ENCODE measurements at places on chromosomes 1 and 21.
A peak's percentile ranks its signal among the peaks of the same experiment; 100 is the strongest.

DNA sequence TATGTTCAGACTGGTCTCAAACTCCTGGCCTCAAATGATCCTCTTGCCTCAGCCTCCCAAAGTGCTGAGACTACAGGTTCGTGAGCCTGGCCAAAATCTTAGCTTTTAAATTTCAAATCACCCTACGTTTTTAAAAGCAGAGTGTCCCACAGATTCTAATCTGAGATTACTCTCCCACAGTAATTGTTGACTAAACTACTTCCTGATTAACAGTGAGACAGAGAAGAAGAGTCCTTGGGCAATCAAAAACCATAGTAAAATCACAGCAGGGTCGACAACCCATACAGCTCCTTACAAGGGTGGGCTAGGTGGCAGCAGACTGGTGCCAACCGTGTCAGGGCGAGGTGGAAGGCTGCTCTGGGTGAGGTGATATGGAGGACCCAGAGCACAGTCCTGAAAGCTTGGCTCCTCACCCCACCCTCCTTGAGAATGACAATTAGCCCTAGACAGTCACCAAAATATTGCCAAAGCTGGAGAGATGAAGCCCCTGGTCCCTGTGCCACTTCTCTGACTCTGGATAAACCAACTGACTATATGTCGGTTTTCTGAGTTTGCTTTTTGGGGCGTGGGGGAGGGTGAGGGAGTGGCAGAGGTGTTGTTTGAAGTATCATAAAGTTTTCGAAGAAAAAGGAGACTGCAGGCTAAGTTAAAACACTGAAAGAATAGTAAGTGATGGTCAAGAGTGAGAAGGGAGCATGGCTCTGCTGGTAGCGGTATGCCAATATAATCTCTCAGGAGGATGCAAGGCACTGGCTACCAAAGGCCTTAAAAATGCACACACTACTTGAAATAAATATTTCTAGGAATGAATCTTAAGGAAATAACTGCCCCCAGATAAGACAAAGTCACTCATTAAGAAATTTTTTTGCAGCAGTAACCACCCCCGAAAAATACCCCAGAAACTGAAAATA, 86.8 kb downstream of the SLC45A1 start:
- no peak for DNase-seq

DNA sequence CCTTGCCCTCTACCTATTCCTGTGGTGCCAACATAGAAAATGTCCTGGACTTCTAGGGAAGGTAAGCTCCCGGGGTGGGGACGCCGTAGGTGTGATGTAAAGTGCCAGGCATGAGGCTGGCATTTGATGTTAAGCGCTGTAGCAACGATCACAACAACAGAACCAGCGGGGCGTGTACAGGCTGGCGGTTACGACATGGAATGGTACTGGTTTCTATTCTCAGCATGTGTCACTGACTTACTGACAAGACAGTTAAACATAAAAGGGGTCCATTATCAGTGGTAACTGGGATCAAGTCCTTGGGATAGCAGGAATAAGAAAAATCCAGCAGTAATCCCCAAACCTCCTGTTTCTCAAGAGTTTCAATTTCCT, 58.9 kb downstream of the TGFBR3 start:
- DNase-seq, result no peak

DNA sequence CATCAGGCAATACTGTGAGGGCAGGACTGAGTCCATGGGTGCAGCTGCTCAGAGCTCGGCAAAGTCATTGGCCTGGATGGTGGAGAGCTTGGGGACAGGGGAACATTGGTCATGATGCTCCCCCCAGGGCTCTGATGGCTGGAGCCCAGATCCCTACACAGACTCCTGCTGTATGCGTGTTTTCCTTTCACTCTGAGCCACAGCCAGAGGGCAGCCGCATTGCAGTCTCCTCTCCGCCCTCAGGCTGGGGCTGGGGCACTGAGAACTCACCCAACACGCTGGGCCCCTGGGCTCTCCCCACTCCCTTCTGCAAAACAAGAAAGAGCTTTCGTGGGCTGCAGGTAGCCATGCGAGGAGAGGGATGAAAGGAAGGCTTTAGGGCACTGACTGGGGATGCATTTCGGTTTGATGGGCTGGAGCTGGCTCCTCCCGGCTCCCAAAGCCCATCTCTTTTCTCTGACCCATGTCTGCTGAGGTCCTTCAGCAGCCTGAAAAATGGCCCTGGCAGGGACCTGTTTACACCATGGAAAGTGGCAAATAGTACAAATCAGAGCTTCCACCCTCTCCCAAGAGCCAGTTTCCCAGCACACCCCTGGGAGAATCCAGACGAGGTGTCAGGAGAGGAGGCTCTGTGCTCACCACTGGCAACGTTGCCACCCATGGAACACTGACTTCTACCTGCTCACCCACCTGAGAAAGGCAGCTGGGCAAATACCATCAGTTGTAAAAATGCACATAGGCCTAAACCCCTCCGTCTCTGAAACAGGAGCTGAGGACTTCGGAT, 43.8 kb downstream of the CAPN2 start:
- no peak for DNase-seq

DNA sequence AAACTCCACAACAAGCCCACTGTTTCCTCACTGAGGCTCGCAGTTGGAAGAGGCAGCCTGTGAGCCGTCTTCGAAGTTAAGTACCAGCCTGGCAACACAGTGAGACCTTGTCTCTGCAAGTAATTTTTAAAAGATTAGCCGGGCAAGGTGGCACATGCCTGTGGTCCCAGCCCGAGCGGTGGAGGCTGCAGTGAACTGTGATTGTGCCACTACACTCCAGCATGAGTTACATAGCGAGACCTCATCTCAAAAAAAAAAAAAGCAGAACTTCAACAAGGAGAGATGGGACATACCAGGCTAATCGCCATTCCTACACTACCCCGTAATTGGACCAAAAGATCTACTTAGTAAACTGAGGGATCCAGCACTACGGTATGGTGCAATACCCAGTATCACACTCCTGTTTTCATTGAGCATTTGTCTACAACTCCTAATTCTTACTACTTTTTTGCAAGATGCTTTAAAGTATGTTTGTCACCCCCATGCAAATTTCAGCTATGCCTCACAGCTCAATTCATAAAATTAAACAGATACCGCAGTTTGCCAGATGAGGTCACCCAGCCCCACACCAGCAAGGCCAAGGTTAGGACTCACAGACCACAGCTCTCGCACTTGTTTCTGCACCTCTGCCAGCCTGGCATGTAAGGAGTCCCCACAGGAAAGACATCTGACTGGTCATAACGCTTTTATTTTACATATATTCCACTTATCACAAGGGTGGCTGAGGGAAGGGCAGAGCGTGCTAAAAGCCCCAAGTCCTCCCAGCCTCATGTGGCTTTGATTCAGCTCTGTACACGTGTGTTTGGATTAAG, 21.0 kb downstream of the SDE2 start:
- no peak for DNase-seq

GRCh38 chr1:235108185-235108593, 20.4 kb downstream of the TOMM20 start:
- no peak for DNase-seq

DNA sequence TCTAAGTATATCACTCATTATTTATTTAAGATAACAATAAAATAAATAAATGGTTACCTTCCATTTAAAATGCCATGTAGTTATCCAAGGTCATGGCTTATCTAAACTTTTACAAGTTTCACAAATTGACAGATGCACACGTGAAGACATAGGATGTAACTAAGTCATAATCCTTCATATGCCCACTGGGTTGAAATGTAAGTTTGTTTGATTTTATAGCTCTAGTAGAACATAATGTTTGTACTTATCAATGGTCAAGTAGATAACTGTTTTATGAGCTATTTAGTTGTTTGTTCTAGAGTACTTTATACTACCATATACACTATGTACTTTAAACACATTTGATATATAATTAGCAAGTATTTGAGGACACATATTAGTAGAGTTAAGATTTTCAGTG, 43.0 kb downstream of the ITGB3BP start:
- no peak for DNase-seq

DNA sequence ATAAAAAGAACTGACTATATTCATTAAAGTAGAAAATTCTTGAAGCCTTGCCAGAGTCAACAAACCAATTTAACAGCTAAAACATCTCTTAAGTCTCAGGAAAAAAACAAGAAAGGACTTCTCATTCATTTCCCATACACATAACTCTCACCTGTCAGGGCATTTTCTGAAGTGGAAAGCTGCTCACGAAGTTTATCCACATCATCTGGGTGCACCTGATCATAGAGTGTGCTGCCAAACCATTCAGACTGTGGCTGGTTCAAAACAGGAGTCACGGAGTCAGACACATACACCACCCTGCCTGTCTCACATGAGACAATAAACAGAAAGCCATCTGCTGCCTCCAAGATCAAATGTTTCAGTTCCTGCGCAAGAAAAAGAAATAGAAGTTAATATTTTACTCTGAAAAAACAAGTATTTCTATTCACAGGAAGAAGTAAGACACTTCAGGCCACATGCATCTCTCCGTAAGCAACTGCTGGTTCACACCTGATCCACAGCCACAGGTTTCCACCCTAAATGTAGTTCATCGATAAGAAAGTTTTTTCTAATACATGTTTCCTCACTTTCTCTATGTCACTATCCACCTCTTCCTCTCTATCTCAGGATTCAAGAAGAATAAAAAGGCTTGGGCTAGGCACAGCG, 28.2 kb upstream of the CTSK start:
- DNase-seq, result no peak

GRCh38 chr1:156571261-156571852, 1.0 kb downstream of the IQGAP3 start:
- peak; percentile 48 for DNase-seq

Measured in NCI-H1048 (cell line).